ENCODE measurements at places on chromosomes 1 and 21.

DNA sequence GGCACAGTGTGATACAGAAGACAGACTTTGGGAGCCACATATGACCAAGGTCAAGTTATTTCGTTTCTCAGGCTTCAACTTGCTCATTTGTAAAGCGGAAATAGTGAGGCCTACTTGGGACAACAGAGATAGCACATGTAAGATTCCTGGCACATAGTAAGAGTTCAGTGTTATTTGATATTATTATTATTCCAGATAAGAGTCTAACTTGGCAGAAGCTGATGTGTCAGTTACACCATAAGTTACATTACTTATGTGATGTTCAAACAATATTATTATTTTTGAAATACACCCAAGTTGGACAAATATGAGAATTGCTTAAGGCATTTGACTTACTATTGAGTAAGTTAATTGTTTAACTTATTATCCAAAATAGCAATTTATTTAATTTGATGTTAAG, 10.2 kb upstream of the CYP4X1 start:
- DNase-seq: no peak

- no peak for DNase-seq
Measured at GRCh38 chr1:61992257-61992656, 202.4 kb upstream of the L1TD1 start.

DNA sequence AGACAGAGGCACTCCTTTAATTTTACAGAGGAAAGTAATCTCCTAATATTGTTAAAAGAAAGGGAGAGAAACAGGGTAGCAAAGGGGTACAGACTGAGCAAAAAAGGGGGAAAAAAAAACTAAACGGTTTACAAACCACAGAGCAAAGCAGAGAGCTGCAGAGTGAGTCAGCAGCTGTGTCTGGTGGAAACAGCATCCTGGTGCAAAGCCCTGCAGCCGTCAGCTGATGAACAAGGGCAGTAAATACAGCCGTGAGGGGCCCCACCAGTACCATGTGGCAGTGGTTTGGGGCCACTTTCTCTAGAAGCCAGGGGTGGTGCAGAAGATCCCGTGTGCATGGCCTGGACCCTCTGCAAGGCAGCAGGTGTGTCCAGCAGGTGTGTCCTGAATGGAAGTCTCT, 111.3 kb downstream of the ERG start:
- DNase-seq: no peak

DNA sequence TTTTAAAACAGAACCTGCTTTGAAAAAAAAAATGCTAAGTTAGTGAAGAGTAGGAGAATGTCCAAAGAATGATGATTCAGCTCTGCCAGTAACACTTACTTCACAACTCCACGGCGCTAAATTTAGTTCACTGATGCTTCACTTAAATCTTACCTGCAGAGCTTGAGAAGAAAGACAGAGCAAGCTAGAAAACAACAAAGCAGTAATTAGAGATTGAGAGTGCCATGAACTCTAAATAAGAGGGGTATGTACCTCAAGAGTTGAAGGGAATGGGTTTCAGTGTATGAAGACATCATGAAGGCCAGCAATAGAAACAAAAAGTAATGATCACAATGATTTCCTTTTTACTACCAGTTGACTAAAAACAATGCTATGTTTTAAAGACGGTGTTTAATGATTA, 32.8 kb downstream of the EPRS1 start:
- no peak for DNase-seq

DNA sequence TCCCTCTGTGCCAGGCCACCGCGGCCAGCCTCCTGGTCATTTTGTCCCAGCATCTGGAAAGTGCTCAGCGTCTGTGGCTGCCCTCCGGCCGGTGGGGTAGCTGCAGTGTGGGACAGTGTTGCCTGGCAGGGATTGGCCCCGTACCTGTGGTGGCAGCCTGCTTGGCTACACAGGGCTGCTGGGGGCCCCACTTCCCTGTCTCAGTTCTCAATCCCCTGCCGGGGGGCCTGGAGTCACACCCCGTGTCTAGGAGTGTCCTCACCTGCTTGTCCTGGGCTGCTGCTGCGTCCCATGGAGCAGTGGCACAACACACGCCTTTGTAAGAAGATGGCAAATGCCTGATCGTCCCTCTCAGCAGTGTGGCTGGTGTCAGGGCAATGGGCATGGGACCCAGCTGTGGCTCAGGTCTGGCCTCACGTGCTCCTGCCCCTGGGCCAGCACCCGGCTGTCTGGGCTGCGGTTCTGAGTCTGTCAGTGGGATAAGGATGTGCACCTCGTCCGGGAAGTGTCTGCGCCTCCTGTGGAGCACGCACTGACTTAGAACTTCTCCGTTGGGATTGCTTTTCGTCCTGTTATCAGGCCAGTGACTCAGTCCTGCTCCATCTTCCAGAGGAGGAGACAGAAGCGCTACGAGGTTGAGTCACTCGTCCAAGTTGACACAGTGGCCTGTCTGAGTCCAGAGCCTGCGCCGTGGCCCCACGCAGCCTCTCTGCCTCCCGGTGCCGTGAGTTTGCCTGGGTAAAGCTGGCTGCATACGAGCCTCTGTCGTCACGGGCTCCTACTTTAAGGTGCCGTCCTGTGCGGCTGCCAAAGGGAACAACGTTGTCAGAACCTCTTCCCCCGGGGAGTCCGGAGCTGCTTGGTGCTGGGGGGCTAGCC, 41.0 kb downstream of the CRYAA start:
- DNase-seq: no peak

DNA sequence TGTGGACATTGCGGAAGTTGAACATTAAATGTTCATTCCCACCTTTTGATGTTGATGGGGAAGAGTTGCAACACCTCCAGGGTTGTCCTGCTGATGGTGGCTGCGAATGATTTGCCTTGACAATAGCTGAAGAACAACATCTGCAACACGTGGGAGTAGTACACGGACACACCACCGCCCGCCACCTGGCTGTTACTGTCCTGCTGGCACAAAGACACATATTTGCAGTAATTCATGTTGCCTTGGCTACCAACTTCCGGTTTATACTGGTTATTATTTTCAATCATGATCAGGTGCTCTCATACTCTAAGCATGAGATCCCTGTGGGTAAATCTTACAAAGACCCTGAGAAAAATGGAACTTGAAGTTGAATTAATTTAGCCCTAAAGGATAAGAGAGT, 55.2 kb downstream of the UBR4 start:
- DNase-seq: no peak
